ENCODE measurements at places on chromosomes 11 and 22.

DNA sequence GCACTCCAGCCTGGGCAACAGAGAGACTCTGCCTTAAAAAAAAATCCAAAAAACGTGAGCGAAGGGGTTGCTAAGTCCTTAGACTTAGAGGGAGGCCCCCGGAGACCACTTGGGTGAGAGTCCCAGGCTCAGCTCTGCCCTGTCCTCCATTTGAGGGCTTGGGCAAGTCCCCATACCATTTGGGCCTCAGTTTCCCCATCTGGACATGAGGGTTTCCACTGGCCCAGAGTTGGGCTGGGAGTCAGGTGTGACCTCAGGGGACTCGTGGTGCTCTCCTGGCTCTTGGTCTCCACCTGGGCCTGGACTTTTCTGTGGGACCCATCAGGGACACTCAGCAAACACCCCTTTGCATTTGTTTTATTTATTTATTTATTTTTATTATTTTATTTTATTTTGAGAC is 35.2 kb upstream of the CSNK1E start:
- DNase-seq = no peak
- no peak overlapping the region for H3K4me3 ChIP-seq
- no peak overlapping the region for H3K27ac ChIP-seq
- no peaks in the 10 kb centered on the region for H3K4me1 ChIP-seq

DNA sequence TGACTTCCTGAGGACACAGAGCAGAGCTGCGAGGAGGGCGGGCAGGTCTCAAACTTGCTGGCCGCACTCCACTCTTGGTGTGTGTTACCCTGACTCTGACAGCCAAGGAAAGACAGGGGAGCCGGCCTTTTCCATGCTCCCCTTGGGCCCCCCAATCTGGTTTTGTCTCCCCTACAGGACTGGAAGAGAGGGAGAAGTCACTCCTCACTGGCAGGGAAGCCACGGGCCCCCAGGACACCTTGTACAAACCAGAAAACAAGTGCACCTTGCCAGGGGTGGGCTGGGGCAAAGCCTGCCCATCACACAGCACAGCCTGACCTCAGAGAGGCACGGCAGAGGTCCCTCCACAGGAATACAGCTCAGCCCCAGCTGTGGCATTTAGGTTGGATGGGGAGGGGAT is 20.2 kb downstream of the CBX7 start:
- DNase-seq = no peak
- no peaks in the 10 kb centered on the region for H3K36me3 ChIP-seq
- H3K4me3 ChIP-seq = no peak overlapping the region
- no peaks in the 10 kb centered on the region for H3K4me1 ChIP-seq

- H3K27ac ChIP-seq = no peak overlapping the region
- no peaks in the 10 kb centered on the region for H3K27me3 ChIP-seq
- no peak for DNase-seq
- no peaks in the 10 kb centered on the region for H3K4me1 ChIP-seq
- H3K36me3 ChIP-seq = peaks cover 76% of the 10 kb centered on the region
- H3K4me3 ChIP-seq = no peak overlapping the region
Measured at GRCh38 chr22:30017375-30018223, 62.7 kb upstream of the HORMAD2 start.

GRCh38 chr22:47779474-47779873 is 1017.0 kb downstream of the TBC1D22A start:
- H3K4me3 ChIP-seq = no peak overlapping the region
- H3K36me3 ChIP-seq = no peaks in the 10 kb centered on the region
- H3K27ac ChIP-seq = no peak overlapping the region
- no peaks in the 10 kb centered on the region for H3K27me3 ChIP-seq
- H3K4me1 ChIP-seq = no peaks in the 10 kb centered on the region

GRCh38 chr11:10567446-10567845 is 1.0 kb downstream of the LYVE1 start:
- H3K36me3 ChIP-seq = no peaks in the 10 kb centered on the region
- no peaks in the 10 kb centered on the region for H3K27me3 ChIP-seq
- no peak overlapping the region for H3K4me3 ChIP-seq
- no peaks in the 10 kb centered on the region for H3K4me1 ChIP-seq
- H3K27ac ChIP-seq = no peak overlapping the region

DNA sequence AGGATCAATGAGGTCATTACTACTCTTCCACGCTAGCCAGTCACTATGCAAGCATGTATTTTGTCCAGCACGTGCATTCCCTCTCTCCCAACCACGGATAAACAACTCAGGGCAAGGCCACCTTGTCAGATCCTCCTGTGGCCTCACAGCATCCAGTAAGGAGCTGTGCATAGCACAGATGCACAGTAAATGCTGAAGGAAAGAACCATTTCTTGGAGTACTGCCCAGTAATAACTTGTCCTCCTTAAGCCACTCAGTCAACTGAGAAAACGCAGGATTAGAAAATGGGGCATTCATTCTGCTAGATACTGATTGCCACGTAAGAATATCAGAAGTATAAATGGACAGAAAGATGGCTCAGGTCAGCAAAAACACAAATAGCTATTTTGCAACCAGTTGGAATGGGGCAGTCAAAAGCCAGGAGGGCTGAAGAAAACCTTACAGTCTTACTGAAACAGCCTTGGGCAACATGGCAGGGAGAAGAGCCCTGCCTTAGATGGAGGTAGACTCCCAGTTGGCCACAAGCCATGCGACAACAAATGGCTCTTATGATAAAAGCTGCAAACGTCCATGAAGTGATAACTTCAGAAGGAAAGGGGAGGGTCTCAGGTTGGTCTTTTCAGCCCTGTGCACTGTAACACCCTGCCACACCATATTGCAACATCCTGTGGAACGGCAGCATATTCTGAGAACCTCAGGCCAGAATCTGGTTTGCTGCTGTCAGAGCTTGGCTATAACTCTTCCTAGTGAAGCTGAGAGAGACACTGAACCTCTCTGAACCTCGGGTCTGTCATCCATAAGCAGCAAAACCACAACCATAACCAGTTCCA is 23.0 kb downstream of the PC start:
- DNase-seq = no peak
- no peaks in the 10 kb centered on the region for H3K4me1 ChIP-seq
- no peaks in the 10 kb centered on the region for H3K36me3 ChIP-seq
- H3K27ac ChIP-seq = no peak overlapping the region
- no peak overlapping the region for H3K4me3 ChIP-seq

GRCh38 chr22:44497218-44497904 is 672 bp downstream of the RTL6 start:
- peak overlapping the region; percentile 74 for H3K27ac ChIP-seq
- peaks cover 41% of the 10 kb centered on the region for H3K4me1 ChIP-seq

- no peak overlapping the region for H3K4me3 ChIP-seq
- peaks cover 65% of the 10 kb centered on the region for H3K4me1 ChIP-seq
- DNase-seq = no peak
- H3K36me3 ChIP-seq = no peaks in the 10 kb centered on the region
Measured at GRCh38 chr11:117826832-117827231, 2.3 kb upstream of the FXYD2 start.

DNA sequence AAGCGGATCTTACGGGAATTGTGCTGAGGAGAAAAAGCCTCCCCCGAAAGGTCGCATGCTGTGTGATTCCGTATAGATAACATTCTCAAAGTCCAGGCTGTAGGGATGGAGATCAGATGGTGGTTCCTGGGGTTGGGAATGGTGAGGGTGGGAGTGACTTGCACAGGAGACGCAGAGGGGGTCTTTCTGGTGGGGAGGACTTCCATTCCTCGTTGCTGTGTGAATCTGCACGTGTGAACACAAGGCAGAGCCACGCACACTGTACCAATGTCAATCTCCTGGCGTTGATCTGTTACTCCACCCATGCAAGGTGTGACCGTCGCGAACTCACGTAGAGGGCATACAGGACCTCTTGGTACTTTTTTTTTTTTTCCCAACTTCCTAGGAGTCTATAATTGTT is 59.0 kb upstream of the KCNQ1OT1 start:
- H3K27ac ChIP-seq = no peak overlapping the region
- no peak for DNase-seq
- H3K4me1 ChIP-seq = no peaks in the 10 kb centered on the region
- H3K4me3 ChIP-seq = no peak overlapping the region
- no peaks in the 10 kb centered on the region for H3K27me3 ChIP-seq

GRCh38 chr22:24175160-24175808 is 6.0 kb upstream of the SUSD2 start:
- H3K27ac ChIP-seq = no peak overlapping the region
- H3K27me3 ChIP-seq = no peaks in the 10 kb centered on the region
- H3K4me3 ChIP-seq = no peak overlapping the region
- no peaks in the 10 kb centered on the region for H3K4me1 ChIP-seq
- H3K36me3 ChIP-seq = peaks cover 18% of the 10 kb centered on the region

DNA sequence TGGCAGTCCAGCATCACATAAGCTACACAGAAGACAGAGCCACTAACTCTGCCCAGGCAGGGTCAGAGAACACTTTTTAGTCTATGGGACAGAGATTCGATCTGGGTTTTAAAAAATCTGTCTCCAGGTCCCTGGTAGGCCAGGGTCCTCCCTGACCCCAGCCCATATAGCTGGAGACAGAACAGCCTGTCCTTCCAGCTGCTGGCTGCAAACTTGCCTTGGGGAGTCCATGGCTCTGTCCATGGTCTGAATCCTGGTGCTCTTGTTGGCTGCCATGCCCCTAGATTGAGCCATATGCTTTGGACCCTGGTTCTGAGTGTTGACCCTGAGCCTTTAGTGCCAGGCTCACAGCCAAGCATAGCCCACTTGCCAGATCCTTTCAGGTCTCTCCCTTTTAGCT is 13.3 kb upstream of the LIPT2 start:
- no peak for DNase-seq
- H3K27ac ChIP-seq = no peak overlapping the region
- H3K4me3 ChIP-seq = no peak overlapping the region
- no peaks in the 10 kb centered on the region for H3K27me3 ChIP-seq
- H3K4me1 ChIP-seq = no peaks in the 10 kb centered on the region
- no peaks in the 10 kb centered on the region for H3K36me3 ChIP-seq

- no peaks in the 10 kb centered on the region for H3K27me3 ChIP-seq
- H3K27ac ChIP-seq = peak overlapping the region; percentile 98
- H3K36me3 ChIP-seq = no peaks in the 10 kb centered on the region
- peaks cover 20% of the 10 kb centered on the region for H3K4me1 ChIP-seq
Measured at GRCh38 chr11:118252688-118253087, 523 bp upstream of the MPZL3 start.

DNA sequence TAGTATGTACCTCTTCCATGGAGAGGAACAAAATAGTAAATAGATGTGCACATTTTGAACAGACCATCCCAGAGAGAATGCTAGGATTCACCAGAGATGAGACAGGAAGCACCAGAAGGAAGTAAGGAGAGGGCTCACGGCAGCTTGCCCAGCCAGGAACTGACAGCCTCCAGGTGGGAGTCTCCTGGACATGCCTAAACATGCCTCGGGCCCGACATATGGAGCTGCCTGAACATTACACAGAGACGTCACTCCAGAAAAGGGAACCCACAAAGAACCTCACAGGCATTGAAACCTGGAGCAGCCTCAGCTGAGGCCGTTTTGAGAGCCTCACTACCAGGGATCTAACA is 67.4 kb downstream of the BRD1 start:
- no peaks in the 10 kb centered on the region for H3K36me3 ChIP-seq
- DNase-seq = no peak
- H3K27ac ChIP-seq = no peak overlapping the region
- H3K4me3 ChIP-seq = no peak overlapping the region

Data from CD8-positive, alpha-beta memory T cell (primary cell).